NCI-H1092 treated with DMSO at 0.1 percent for 48 hours (cell line): ENCODE measurements at places on chromosomes 5 and 9.

DNA sequence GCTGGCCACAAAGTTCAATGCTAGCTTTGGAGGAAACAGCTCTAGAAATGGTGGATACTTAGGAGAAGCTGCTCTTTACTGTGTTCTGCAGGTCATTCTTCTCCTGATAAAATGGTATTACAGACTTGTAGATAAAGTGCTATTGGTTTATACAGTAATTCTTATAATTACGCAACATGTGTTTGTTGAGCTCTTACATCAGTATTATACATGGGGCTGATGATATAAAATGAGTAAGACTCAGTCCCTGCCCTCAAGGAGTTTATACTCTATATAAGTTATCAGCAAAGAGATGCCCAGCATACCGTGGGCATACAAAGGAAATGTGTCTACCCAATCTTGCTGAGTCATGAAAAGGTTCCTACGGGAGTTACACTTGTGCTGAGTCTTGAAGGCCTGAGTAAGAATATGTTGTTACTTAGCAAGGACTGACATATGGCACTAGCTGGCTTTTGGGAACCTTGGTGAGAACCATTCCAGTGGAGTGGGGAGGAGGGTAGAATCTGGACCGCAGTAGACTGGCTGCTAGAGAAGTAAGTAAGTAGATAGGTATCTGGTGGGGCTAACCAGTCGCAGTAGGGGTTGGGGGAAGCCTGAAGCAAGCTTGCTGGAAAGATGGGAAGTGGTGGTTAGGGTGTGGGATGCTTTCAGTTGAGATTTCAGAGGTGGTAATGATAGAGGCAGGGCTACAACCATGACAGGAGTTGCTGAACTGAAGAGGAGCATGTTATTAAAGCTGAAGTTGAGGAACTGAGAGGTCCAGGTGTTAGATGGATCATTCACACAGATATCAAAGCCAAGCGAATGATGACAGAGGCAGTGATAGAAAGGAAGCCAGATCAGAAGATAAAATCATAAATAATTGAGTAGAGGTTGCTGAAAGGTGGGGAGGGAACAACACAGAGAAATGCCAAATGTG lies 11.1 kb upstream of the TTC23L start:
- no peak for DNase-seq

DNA sequence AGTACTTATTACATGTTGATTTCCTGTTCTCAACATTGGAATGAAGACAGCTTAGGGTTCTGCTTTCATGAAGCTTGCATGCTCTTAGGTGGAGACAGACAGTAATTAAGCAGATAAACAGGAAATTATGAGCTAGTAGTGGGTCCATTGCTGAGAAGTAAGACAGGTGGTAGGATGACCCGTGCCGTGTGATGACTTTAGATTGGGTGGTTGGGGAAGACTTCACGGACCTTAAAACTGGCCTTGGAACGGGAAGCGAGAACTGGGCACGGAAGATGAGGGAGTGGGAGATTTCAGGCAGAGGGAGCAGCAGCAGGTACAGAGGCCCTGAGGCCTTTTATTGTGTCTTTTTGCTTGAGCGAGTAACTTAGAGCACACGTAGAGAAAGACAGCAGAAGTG lies 27.2 kb downstream of the ABL1 start:
- DNase-seq = no peak

GRCh38 chr9:72538921-72539702 lies 17.7 kb downstream of the TMC1 start:
- no peak for DNase-seq

DNA sequence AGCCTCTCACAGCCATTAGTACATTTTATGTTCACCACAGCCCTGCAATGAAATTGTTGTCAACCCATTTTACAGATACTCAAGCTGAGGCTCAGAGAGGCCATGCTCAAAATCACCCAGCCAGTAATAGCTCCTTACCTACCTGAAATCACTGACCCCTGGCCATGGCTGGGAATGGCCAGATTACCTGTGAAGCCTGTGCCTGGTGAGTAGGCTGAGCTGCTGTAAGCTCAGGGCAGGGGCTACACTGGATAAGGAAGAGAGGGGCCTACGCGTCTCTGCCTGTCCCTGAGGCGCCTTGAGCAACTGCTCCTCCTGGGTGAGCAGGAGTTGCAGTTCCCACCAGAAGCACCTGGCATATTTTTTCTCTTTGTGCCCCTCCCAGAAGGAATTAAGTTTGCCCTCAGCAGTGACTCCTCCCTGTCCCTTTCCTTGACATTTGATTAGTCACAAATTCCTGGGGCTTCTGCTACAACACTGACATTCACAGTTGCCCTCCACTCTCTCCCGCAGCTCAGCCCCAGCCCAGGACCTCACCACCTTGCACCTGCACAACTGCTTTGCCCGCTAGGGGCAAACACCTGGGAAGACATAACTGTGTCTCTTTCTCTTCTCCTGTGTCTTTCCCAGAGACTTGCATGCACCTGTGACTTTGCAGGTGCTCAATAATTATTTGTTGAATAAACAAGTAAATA lies 5.7 kb downstream of the CLTB start:
- DNase-seq = no peak

DNA sequence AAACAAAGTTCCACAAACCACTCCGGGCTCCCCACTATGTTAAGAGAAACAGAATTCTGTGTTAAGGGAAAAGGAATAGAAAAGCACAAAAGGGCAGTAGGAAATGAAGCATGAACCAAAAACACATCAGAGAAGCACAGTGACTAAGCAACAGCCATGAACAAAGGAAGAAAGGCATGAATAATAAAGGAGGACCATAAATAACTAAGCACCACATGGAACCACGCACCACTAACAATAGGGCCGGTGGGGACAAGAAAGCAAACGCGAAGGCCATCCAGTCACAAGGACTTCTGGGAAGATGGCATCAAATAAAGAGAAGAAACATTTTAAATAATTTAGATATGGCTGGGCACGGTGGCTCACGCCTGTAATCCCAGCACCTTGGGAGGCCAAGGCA lies 18.0 kb downstream of the PRUNE2 start:
- DNase-seq = no peak

GRCh38 chr5:151155775-151156506 lies 1.6 kb downstream of the ANXA6 start:
- peak; percentile 7 for DNase-seq

DNA sequence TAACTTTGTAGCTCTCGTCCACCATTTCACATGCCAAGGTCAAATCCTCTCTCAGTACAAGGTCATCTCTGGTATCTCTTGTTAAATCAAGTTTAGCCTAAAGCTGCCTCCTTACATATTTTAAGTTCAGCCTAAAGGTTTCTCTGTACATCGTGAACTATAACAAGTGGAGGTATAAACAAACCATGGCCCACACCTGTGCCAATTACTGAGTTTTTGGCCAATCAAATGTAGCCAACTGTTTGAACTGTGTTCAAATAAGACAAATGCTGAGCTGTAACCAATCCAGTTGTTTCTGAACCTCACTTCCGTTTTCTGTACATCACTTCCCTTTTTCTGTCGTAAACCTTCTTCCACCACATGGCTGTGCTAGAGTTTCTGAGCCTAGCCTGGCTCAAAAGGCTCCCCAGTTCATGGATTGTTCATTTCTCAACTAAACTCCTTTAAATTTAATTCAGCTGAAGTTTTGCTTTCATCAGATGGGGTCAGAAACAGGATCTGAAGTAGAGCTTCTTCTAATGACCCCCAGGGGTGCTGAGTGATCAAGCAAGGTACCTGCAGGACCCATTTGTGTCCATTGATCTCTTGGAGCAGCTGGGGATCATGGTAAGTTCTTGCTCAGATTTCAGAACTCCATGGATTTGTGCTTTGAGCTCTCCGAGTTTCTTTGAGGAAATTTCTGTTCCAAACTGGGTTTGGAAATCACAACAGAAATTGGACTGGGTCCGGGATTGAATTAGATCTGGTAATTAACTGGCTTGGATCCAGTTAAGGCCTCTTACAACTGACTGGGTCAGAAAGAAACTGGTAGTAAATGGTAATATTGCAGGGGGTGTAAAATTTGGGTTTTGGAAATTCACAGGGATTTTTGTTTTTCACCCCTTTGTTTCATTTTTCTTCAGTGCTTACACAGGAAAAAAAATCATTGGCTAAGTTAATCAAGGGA lies 11.0 kb upstream of the NANS start:
- DNase-seq = no peak

DNA sequence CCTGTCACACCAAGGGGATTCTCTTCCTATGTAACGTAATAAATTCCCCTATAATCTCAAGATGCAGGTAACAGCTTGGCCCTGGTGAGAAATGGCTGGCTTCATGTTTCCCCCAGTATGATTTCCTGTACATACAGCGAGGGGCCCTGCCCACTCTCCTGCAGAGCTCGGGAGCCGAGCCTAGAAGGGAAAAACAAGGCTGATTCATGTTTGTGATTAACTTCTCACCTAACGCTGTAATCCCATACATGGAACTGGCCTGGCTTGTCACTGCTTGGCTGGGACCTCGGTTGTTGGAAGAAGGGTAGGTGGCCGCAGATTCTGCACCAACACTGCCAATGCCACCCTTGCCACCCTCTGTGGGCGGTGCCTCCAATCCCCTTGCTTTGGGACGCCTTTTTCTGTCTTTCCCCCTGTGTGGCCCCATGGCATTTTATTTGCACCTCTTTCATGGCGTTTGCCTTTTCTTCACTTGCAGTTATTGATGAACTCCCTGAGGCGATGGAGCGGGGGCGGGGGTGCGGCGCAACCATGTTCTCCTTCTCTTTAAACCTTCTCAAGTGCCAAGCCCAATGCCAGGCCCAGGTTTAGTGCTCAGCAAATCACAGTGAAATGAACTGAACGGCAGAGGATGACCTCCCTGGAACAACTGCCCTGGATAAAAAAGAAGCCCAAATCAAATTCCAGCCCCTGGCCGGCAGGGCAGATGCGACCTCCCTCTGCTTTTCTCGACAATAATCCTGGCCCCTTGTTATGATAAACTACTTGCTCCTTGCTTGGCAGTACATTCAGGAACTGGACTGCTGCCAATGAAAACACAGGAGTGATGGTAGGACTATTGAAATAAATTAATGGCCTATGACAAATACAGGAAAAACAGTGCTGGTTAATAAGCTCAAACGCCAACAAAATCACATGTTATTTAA lies 108.1 kb downstream of the TMEM174 start:
- DNase-seq = peak; percentile 92

GRCh38 chr5:93164690-93165089 lies 416.3 kb downstream of the NR2F1-AS1 start:
- DNase-seq = no peak

DNA sequence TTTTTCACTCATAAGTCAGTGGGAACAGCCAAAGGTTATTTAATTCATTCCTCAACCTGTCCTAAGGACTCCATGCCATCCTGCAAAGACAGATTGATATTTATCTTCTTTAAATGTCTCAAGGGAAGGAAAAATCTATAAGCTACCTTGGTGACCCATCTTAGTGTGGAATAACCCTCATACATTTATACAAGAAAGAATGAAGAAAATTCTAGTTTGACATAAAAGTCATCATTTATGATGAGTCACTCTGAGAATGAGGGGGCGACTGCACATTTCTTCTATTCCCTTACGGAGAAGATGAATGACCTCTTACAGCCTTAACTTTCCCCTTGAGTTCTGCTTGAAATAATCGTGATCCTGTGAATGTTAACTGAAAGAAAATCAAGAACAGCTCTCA lies 26.8 kb upstream of the NUDT12 start:
- DNase-seq = no peak

- DNase-seq = no peak
Observed at GRCh38 chr9:134484479-134484878, 157.1 kb upstream of the COL5A1 start.

DNA sequence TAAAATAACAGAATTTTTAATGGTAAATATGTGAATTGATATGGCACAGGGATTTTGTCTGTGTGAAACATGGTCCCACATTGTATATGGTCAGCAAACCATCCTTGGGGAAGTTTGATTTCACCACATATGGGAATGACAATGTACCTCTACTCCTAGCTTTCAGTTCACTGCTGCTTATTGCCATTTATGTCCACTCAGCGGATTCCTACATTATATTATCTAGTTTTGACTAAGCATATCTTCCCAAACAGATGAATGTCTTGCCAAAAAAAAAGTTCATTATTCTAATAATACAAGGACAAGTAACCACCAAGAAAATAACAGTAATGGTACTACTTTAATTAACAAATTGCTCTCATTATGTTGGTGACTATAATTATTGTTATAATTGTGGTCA lies 1521.6 kb downstream of the MAT2B start:
- no peak for DNase-seq

DNA sequence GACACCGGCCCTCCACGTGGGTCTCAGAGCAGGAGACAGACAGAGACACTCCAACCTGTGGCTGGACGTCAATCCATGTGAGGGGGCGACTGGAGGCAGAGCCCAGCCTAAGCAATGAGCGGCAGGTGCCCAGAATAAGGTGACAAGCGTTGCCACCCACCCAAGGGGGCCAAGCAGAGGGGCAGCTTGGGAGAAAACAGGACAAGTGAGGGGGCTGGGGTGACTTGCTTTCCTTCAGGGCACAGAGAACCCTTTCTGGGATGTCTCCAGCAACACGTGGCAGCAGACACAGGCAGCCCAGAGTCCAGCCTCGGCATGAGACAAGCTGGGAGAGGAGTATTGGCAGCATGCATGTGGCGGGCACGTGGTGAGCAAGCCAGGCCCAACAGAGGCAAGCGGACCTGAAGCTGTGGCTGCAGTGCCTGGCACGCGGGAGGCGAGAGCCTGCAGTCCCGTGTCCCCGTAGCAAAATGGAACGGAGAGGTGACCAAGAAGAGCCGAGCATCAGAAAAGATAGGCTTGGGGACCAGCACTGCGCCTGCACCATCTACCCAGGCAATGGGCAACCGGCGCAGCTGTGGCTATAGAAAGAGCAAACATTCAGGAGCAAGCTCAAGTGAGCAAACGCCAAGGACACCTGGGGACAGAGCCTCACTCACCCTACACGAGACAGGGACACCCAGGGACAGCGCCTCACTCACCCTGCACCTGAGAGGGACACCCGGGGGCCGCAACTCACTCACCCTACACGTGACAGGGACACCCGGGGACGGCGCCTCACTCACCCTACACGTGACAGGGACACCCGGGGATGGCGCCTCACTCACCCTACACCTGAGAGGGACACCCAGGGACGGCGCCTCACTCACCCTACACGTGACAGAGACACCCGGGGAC lies 6.2 kb downstream of the TERT start:
- no peak for DNase-seq

DNA sequence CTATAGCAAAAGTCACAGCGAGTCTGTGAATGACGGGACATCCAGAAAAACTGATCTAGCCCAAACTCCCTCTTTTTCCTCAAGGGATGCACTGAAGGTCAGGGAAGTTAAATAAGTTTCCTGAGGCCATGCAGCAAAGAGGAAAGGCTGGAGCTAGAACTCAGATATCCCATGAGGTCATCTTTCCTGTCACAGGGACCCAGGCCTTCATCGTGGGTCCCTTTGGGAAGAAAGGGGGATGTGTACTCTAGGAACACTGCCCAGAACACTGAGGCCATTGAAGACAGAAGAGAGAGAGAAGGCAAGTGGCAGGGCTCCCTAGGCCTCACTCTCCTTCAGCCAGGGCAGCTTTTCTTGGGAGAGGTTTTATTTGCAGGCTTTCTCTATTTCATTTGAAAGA lies 182.0 kb downstream of the EBF1 start:
- DNase-seq = no peak

GRCh38 chr9:129665814-129666520 lies 520 bp downstream of the PRRX2 start:
- no peak for DNase-seq
